ENCODE measurements at places on chromosomes 4 and X. TPM values are rescaled to one million over a fixed set of nuclear protein-coding genes. Genes with fewer than 3 reads are reported as not detected.

The SPATA4 gene
- total RNA-seq: not detected

The NSUN7 gene
- total RNA-seq: 1.1 TPM

The DMRTC1 gene
- not detected for total RNA-seq

The FGG gene
- total RNA-seq: not detected

The MTNR1A gene
- 1.2 TPM for total RNA-seq

The SPACA5 gene
- not detected for total RNA-seq

The TCEAL2 gene
- 0.28 TPM for total RNA-seq

The HTRA3 gene
- 1.4 TPM for total RNA-seq

The DSPP gene
- total RNA-seq: not detected

DNA sequence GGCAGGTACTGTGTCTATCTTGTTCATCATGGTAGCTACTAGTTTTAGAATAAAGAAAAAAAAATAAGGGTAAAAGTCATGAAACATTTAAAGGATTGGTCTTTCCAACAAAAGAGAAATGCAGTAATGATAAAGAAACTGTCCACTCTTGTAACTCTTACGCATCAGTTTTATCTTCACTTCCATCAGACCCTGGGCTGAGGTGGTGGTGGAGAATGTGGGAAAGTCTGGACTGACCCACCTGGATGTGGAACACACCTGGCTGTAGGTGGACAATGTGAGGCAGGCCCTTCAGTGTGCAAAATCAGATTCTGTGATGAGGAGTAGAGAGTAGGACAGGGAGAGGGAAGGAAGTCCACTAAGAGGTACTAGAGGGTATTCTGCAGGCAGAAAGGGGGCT is 128.6 kb downstream of the RASL11B start:
- DNase-seq: no peak

GRCh38 chrX:250965-251364 is 30.2 kb upstream of the PLCXD1 start:
- DNase-seq: no peak

DNA sequence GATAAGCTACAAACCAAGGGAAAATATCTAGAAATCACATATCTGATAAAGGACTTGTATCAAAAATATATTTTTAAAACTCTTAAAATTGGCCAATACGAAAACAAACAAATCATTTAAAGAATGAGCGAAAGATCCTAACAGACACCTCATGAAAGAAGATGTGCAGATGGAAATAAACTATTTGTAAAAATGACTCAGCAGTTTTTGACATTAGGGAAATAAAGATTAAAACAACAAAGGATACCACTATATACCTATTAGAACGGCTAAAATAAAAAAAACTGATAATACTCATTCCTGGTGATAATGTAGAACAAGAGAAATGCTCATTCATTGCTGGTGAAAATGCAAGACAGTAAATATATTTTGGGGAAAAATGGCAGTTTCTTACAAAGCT is 506.4 kb downstream of the KLHL4 start:
- DNase-seq: no peak

GRCh38 chrX:30910124-30910860 is 21.2 kb upstream of the TAB3 start:
- peak; percentile 6 for DNase-seq

- DNase-seq: peak; percentile 10
Observed at GRCh38 chrX:4588893-4589292, 875.4 kb upstream of the PRKX start.

GRCh38 chr4:10151182-10151581 is 34.6 kb upstream of the WDR1 start:
- DNase-seq: no peak

DNA sequence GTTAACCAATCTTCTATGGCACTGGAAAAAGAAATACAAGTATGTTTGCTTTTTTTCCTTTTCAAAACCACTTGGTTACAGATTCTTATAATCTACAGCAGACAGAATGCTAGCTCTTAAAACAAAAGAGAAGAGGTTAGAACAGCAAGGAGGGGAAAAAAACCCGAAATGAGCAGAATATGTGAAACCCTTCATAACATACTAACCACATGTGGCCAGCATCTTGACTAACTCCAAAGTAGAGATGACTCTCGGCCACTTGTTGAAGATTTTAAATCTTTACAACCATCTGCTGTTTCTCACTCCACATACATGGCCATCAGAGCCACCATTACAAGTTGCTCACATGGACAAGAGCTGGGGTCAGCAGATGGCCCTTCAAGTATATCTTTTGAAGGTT is 100.3 kb downstream of the PAPSS1 start:
- DNase-seq: no peak

GRCh38 chr4:89256203-89256800 is 51.3 kb downstream of the GPRIN3 start:
- no peak for DNase-seq

- DNase-seq: no peak
Observed at GRCh38 chr4:178136736-178137345, 694.6 kb upstream of the AGA start.

GRCh38 chr4:87185146-87185870 is 35.1 kb downstream of the KLHL8 start:
- DNase-seq: no peak

DNA sequence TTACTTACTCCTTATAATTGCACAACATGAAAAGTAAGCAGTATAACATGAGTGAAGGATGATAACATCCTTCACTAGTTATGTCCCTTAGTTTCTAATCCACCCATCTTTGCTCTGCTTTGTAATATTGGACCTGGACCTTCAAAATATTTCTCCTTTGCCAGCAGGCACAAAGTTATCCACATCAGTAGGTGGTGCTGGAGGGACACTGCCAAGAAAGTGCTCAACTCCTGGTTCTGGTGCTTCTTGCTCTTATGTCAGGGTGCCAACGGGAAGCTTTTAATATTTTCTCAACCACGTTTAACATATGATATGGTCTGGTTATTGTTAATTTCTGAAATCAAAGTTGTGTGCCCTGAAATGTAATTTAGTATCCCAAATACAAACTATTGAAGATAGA is 49.1 kb downstream of the TMEM165 start:
- DNase-seq: peak; percentile 25

- no peak for DNase-seq
Observed at GRCh38 chrX:48531358-48531959, 8.1 kb upstream of the TBC1D25 start.

DNA sequence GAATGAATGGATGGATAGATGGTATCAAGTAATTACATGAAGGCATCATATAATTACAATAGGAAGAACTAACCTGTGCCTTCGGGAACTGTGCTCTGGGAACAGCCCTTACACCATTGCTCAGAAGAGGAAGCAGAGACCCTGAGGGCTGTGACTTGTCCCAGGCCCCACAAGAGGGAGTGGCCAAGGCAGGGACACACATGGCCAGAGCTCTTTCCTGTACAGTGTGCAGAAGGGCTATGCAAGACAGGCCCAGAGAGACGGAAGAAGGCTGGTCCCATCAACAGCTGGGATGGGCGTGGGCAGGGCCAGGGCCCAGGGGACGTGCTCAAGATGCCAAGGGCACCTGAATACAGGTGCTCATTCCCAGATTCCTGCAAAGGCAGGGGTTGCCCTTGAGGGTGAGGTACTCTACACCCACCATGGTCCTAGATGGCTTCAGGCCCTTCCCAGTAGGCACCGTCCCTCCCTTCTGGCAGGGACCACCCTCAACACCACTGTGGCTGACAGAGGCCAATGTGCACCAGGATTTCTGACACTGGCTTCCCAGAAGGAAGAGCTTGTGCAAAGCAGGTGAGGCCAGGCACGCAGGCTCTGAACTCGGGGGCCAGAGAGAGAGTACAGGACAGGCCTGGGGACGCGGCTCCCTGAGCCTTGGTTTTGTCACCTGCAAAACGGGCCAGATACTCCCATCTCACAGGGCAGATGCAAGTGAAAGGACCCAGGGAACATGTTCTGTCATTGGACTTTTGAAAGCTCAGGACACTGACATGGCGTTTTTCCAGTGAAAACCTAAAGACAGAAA is 1.7 kb downstream of the EVC2 start:
- DNase-seq: no peak

DNA sequence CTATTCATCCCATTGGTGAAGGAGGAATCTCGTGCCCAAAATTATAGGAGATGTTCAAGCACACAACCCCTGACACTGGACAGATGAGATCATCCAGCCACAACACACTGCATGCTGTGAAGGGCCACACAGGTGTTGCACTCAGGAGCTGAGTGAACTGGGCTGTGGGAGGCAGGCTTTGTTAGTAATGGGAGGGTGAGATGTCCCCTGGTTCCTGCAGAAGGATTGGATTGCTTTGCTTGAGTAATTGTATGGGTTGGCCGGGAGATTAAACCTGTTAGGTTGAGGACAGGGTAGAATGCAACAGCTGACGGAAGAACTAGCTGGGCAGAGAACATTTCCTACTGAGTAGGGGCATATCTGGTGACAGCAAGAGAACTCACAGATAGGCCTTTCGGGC is 152.2 kb downstream of the TACR3 start:
- DNase-seq: no peak

- no peak for DNase-seq
Observed at GRCh38 chr4:71417150-71417549, 78.3 kb downstream of the SLC4A4 start.

GRCh38 chrX:15310117-15310516 is 5.3 kb downstream of the ASB11 start:
- DNase-seq: peak; percentile 89

- no peak for DNase-seq
Observed at GRCh38 chrX:97401586-97402136, 518.0 kb downstream of the RPA4 start.

DNA sequence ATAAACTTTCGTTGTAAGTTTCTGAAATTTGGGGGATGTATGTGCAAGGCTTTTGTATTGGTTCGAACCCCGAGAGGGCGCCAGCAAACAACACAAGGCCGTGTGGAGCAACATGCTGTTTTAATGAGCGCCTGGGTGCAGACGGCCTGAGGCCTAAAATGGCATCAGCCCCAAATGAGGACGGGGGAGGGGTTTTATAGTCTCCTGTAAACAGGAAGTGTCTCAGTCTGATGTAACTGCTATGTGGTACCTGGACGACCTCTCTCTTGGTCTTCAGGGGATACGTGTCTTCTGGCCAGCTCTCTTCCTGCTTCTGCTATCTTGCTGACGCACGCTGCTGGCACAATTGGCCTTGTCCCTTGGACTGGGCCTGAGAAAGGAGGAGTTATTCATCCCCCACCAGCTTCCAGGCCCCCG is 1348.0 kb downstream of the ADGRL3 start:
- DNase-seq: no peak

DNA sequence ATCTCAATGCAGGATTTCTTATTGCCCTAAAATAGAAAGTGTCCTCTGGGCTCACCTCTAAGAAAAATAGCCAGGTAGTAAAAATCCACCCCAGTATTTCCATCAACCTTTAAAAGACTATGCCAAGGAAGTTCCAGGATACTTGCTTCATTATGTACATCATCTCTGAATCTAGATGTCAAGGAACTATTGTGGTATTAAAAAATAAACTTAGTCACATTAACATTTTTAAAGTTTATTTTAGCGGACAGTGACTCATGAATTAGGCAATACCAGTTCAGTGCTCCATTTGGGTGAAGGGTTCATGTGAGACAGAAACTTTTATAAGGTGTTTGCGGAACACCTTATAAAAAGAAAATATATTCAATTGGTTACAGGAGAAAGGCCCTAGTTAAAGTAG is 209.2 kb downstream of the ADAM29 start:
- DNase-seq: no peak

GRCh38 chr4:110411574-110412011 is 64.4 kb upstream of the ENPEP start:
- DNase-seq: peak; percentile 24

All from A673 (cell line).